Fibroblast of lung (primary cell): ENCODE measurements at places on chromosomes 2 and 18. TPM values are rescaled to one million over a fixed set of nuclear protein-coding genes. Genes with fewer than 3 reads are reported as not detected.

GRCh38 chr2:10035053-10035422 is 8.3 kb upstream of the KLF11 start:
- H3K36me3 ChIP-seq = no peaks in the 10 kb centered on the region
- H3K4me3 ChIP-seq = no peak overlapping the region
- DNase-seq = no peak
- H3K27ac ChIP-seq = no peak overlapping the region

DNA sequence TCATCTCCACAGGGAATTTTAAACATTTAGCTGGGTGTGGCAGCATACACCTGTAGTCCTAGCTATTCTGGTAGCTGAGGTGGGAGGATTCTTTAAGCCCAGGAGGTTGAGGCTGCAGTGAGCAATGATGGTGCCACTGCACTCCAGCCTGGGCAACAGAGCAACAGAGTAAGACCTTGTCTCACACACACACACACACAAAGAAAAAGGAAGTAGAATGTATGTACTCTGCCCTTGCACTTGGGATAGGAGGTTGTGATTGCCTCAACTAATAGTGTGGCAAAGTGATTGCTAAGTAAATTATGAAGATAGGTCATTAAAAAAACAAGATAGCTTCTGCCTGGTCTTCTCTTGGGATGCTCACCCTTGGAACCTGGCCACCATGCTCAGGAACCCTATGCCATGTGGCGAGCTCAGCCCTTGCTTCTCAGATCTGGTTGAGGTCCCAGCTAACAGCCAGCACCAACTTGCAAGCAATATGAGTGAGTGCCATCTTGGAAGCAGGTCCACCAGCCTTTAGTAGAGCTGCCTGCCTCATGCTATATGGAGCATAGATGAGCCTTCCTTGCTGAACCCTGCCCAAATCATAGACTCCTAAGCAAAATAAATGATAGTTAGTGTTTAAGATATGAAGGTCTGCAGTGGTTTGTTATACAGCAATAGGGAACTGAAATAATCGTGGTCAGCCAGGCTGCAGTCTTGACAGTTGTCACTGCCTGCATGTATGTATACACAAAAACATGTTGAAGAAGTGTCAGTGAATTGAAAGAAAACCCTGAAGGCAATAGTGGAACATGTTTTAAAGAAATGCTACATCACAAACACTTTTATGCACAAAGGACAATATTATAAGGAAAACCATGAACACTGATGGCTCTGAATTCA is 30.1 kb upstream of the PNO1 start:
- H3K27me3 ChIP-seq = no peaks in the 10 kb centered on the region
- no peak overlapping the region for H3K27ac ChIP-seq
- no peaks in the 10 kb centered on the region for H3K4me1 ChIP-seq
- no peak overlapping the region for H3K4me3 ChIP-seq
- no peak for DNase-seq

GRCh38 chr2:206890179-206890578 is 49.1 kb upstream of the CPO start:
- no peak overlapping the region for H3K27ac ChIP-seq
- no peak overlapping the region for H3K4me3 ChIP-seq
- H3K36me3 ChIP-seq = no peaks in the 10 kb centered on the region
- H3K4me1 ChIP-seq = no peaks in the 10 kb centered on the region
- H3K27me3 ChIP-seq = no peaks in the 10 kb centered on the region
- no peak for DNase-seq

DNA sequence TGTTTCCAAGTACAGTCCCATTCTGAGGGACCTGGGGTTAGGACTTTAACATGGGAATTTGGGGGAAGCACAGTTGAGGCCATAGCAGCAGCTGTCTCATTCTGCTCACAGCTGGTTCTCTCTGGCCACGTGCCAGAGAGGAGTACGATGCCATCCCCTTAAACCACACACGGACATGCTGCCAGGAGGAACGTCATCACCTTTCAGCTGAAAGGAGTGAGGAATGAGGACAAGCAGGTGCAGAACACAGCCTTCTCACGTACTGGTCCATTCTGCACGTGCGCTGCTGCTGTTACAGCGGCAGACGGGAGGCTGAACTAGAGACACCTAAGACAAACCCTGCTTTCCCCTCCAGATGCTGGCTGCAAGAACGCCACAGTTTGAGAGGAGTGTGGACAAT is 33.5 kb downstream of the ODC1 start:
- peaks cover 6% of the 10 kb centered on the region for H3K4me1 ChIP-seq
- no peaks in the 10 kb centered on the region for H3K36me3 ChIP-seq

DNA sequence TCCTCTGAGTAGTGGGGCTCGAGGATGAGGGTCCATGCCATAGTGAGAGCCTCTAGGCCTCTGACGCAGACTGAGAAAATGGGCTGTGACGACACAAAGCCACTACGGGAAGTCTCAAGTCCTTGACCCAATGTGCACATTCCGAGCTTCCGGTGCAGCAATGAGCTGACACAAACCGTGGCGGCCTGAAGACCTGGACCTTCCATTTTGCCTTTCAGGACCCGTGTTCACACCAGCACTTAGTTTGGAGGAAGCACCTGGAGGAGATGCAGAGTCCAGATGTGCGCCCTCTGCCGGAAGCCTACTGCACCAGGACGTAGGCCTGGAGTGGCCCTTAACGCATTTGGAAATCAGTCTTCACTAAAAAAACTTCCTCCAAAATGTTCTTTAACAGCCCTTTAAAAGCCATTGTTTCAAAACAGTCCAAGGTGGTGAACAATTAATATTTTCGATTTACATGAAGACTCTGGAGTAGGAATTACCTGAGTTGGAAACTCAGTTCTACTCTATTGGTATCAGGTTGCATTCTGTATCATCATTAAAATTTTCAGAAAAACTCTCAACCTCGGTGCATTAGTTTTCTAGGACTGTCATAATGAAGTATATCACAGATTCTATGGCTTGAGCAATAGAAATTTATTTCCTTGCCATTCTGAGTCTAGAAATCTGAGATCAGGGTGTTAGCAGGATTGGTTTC is 33.9 kb downstream of the BMP10 start:
- peaks cover under 1% of the 10 kb centered on the region for H3K4me1 ChIP-seq
- no peak overlapping the region for H3K4me3 ChIP-seq
- no peaks in the 10 kb centered on the region for H3K36me3 ChIP-seq
- peak; percentile 23 for DNase-seq
- no peak overlapping the region for H3K27ac ChIP-seq

- no peaks in the 10 kb centered on the region for H3K4me1 ChIP-seq
- H3K36me3 ChIP-seq = no peaks in the 10 kb centered on the region
- peak; percentile 79 for DNase-seq
- H3K4me3 ChIP-seq = no peak overlapping the region
- H3K27me3 ChIP-seq = no peaks in the 10 kb centered on the region
Observed at GRCh38 chr2:179332903-179333302, 68.3 kb upstream of the SESTD1 start.

- DNase-seq = no peak
- H3K4me3 ChIP-seq = no peak overlapping the region
- no peak overlapping the region for H3K27ac ChIP-seq
- no peaks in the 10 kb centered on the region for H3K36me3 ChIP-seq
- H3K27me3 ChIP-seq = no peaks in the 10 kb centered on the region
- no peaks in the 10 kb centered on the region for H3K4me1 ChIP-seq
Observed at GRCh38 chr18:61556316-61556715, 223.1 kb downstream of the CDH20 start.

- no peaks in the 10 kb centered on the region for H3K27me3 ChIP-seq
- peaks cover 75% of the 10 kb centered on the region for H3K36me3 ChIP-seq
- no peak overlapping the region for H3K4me3 ChIP-seq
- peaks cover 3% of the 10 kb centered on the region for H3K4me1 ChIP-seq
Observed at GRCh38 chr2:28411166-28411755, 18.6 kb downstream of the FOSL2 start.

- DNase-seq = no peak
- H3K27ac ChIP-seq = no peak overlapping the region
- no peak overlapping the region for H3K4me3 ChIP-seq
- H3K27me3 ChIP-seq = no peaks in the 10 kb centered on the region
Observed at GRCh38 chr2:174516501-174517378, 29.9 kb upstream of the GPR155 start.

DNA sequence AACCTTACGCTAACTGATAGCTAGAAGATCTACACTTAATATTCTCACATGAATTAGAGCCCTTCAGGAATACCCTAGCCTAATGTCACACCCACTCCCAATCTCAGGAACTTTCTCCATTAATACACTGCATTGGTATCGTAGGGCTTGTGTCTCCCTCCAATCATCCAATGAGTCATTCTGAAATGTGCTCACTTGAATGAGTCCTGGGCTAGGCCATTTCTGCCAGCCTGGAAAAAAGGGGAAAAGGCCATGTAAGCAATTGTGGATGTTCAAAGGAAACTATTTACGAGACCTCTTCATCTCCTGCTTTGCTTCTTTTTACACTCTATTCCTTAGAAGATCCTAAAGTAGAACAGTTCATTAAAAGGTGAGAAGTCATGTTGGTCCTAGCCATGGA is 18.8 kb downstream of the ZEB2 start:
- no peaks in the 10 kb centered on the region for H3K36me3 ChIP-seq
- no peaks in the 10 kb centered on the region for H3K27me3 ChIP-seq
- peak overlapping the region; percentile 19 for H3K27ac ChIP-seq
- DNase-seq = peak; percentile 64

- no peak for DNase-seq
- H3K4me3 ChIP-seq = no peak overlapping the region
- no peaks in the 10 kb centered on the region for H3K27me3 ChIP-seq
- no peaks in the 10 kb centered on the region for H3K36me3 ChIP-seq
- H3K27ac ChIP-seq = no peak overlapping the region
- no peaks in the 10 kb centered on the region for H3K4me1 ChIP-seq
Observed at GRCh38 chr18:40707797-40708196, 1247.2 kb upstream of the PIK3C3 start.

DNA sequence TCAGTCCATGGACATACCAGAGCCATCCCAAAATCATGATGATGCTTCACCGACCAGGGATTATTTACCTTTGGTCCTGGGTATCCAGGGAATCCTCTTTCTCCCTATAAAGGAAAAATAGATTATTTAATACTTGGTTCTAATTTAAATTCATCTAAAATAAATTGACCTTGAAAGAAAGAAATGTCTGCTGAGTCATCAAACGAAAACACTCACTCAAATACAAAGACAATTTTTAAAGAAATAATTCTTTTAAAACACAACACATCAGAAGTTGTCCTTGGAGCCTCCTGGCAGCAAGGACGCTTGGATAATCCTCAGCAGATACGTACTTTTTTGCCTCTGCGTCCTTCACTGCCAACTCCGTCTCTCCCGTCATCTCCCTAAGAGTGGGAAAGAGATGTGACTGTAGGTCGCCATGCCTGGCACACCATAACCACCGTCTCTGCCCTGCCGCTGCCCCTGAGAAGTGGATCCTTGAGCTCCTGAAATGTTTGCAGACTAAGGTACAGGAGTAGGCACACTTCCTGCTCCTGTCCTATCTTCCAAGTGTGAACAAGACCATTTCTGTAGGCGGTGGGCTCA is 65.6 kb downstream of the COL6A3 start:
- DNase-seq = no peak
- H3K36me3 ChIP-seq = peaks cover 65% of the 10 kb centered on the region
- no peak overlapping the region for H3K4me3 ChIP-seq
- H3K27ac ChIP-seq = no peak overlapping the region
- H3K4me1 ChIP-seq = no peaks in the 10 kb centered on the region

DNA sequence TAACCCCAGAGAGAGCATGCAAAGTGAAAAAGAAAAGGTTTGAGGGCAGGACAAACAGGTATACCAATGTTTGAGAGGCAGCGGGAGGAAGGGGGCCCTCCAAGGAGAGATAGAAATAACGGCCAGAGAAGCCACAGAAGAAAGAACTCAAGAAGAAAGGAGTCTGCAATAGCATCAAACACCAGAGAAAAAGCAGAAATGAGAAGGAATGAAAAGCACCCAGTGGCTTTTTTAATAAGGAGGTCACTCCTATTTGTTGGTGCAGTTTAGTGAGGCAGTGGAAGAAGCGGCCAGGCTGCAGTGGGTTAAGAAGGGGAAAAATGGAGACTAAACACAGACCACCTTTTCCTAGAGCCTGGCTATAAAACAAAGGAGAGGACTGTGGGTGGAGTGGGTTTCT is 177.2 kb downstream of the THADA start:
- no peaks in the 10 kb centered on the region for H3K27me3 ChIP-seq
- no peak overlapping the region for H3K4me3 ChIP-seq
- H3K4me1 ChIP-seq = no peaks in the 10 kb centered on the region
- no peaks in the 10 kb centered on the region for H3K36me3 ChIP-seq
- H3K27ac ChIP-seq = no peak overlapping the region

DNA sequence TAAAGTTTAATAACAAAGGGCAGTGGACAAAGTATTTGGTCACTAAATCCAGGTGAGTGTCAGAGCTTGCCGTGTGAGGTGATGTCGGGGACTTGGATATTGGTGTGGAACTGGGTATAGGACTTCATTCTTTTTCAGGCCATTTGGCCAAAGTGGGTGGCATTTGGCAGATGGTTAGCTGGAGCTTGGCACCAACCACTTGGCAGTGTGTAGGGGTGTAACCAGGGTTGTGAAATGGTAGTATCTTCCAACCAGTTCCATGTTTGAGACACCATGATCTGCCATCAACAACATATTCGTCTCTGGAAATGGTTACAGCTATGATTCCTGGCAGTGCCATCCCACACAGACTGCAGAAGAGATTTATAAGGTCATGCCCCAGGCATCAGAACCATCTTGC is 113.9 kb downstream of the CCDC85A start:
- H3K36me3 ChIP-seq = no peaks in the 10 kb centered on the region
- no peak overlapping the region for H3K27ac ChIP-seq
- H3K4me3 ChIP-seq = no peak overlapping the region
- DNase-seq = no peak
- H3K4me1 ChIP-seq = no peaks in the 10 kb centered on the region

DNA sequence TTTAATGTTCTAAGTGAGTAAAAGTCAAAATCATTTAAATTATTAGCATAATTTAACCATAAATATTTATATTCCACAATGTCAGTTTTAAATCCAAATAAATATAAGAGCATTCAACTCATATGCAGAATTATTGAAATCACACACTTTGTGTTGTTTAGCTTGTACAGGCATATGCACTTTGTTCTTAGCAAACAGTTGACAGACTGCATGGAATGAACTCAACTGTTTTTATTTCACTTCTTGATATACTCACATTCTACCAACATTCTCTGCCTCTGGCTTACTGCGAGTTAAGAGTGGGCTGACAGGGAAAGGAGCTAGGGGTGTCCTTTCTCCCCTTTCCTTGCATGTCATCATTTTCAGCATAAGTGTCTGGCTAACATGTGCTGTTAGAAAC is 7.6 kb upstream of the PIEZO2 start:
- no peak overlapping the region for H3K27ac ChIP-seq
- H3K36me3 ChIP-seq = no peaks in the 10 kb centered on the region
- no peak overlapping the region for H3K4me3 ChIP-seq
- no peaks in the 10 kb centered on the region for H3K27me3 ChIP-seq

DNA sequence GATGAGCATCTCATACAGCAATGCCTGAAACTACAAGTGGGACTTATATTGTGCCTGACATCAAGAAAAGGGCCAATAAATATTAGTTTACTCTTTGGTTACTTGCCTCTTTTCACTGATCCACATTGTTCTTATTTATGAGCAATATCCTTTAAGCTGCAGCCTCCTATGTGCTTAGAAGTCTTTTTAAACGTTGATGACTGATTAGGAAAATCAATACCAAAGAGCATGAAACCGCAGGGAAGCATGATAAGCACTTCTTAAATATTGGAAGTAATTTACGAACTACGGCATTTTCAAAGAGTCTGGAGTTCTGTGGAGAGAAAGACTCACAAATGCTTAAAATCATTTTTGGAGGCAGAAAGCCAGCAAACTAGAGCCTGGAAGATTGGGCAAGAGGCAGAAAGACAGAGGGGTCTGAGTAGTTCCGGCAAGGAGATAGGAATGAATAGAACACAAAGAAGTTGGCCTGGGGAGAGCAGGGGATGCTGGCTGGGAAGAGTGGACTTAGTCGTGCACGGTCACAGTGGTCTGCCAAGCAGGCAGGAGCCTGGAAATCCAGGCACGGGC is 122.6 kb upstream of the NOSTRIN start:
- H3K36me3 ChIP-seq = no peaks in the 10 kb centered on the region
- H3K27ac ChIP-seq = no peak overlapping the region
- H3K4me1 ChIP-seq = no peaks in the 10 kb centered on the region

Gene NPAS2
- total RNA-seq = 2.3 and 3.6 TPM in 2 replicates

Gene GALNT14
- under 0.01 and 0.83 TPM in 2 replicates for total RNA-seq

Gene MC4R
- not detected in 2 replicates for total RNA-seq

Gene DNER
- total RNA-seq = 0.26 and 0.33 TPM in 2 replicates
